ENCODE measurements at places on chromosomes 12 and 14. TPM values are rescaled to one million over a fixed set of nuclear protein-coding genes. Genes with fewer than 3 reads are reported as not detected.

The RNASE7 gene
- total RNA-seq, result not detected

The POTEG gene
- total RNA-seq, result not detected

- no peaks in the 10 kb centered on the region for H3K27me3 ChIP-seq
- no peak for DNase-seq
- H3K27ac ChIP-seq, result no peak overlapping the region
- H3K4me3 ChIP-seq, result no peak overlapping the region
Measured at GRCh38 chr12:40874868-40875267, 182.6 kb downstream of the CNTN1 start.

DNA sequence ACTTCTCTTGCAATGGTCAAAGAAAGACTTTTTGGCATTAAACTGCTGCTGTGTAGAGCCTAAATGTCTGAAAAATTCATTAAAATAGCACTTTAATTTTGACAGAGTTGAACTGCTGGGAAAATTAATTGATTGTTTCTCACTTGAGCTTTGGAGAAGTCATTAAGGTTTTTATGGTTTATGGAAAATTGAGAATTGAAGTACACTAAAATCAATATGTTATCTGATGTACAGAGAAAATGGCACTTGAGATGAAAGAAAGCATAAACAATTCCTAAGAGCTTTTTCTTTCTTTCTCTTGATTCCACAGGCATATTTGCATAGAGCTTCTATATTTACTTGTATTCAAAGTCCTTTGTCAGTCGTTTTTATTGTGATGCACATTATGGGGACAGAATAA, 188.5 kb upstream of the CAND1 start:
- no peak overlapping the region for H3K4me3 ChIP-seq
- no peak overlapping the region for H3K27ac ChIP-seq
- no peaks in the 10 kb centered on the region for H3K4me1 ChIP-seq
- H3K36me3 ChIP-seq, result no peaks in the 10 kb centered on the region

DNA sequence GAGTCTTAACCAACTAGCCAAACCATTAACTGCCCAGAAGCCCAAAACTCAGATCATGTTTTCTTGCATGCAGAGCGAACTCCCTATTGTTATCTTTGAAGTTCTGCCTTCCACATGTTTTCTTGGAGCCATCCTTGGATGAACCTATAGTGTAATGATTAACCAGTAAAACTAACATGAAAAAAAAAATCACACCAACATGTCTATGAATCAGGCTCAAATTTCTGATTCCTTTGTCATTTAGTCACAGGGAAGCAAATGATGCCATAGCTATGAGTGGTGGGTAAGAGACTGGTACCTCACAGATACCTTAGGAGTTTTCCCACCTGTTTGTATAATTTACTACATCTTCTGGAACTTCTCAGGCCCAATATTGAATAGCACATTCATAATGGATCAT, 70.7 kb downstream of the PTPRO start:
- H3K4me3 ChIP-seq, result no peak overlapping the region
- no peaks in the 10 kb centered on the region for H3K4me1 ChIP-seq
- no peak for DNase-seq
- H3K36me3 ChIP-seq, result no peaks in the 10 kb centered on the region

DNA sequence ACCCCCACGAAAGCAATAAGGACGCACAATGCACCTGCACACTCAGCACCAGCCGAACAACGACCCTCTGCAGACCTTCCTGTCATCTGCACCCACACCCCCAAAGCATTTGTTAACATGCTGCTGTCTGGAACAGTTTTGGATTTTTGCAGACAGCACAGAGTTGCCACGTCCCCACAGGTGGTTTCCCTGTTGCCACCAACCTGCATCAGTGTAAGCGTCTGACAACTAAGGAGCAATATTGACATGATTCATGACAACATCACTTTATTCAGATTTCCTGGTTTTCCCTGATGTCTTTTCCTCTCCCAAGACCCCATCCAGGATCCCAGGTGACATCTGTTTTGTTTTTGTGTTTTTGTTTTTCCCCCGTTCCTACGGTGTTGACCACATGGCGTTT, 150.7 kb upstream of the C14orf180 start:
- H3K4me3 ChIP-seq, result no peak overlapping the region
- H3K4me1 ChIP-seq, result no peaks in the 10 kb centered on the region
- no peaks in the 10 kb centered on the region for H3K36me3 ChIP-seq
- H3K27me3 ChIP-seq, result no peaks in the 10 kb centered on the region
- no peak for DNase-seq
- no peak overlapping the region for H3K27ac ChIP-seq

DNA sequence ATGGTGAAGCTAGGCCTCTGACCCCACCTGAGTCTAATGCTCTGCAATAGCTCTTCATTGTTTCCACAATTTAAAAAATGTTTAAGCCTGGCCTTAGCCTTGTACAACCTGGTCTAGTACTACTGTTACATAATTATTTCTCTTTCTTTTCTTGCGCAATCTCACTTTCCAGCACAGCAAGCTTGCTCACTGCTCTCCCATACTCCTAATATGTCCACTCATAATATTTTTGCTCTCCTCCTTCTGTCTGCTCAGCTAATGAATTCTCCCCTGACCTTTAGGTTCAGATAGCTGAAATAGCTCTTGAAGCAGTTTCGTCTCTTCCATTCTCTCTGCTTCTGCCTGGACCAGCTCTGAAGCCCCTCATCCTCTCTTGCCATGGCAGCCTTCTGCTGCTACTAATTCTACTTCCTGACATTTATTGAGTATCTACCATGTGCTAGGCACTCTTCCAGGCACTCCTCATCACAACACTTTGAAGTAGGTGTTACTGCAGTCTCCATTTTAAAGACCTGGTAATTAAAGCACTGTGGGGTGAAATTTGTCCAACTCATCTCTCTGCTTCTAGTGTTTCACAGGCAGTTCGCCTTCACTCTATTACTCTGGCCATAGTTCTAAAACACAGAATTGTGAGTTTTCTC, 2.8 kb upstream of the SLC48A1 start:
- H3K36me3 ChIP-seq, result no peaks in the 10 kb centered on the region
- peaks cover 17% of the 10 kb centered on the region for H3K27me3 ChIP-seq
- DNase-seq, result no peak
